ENCODE measurements at places on chromosomes 4 and X.

DNA sequence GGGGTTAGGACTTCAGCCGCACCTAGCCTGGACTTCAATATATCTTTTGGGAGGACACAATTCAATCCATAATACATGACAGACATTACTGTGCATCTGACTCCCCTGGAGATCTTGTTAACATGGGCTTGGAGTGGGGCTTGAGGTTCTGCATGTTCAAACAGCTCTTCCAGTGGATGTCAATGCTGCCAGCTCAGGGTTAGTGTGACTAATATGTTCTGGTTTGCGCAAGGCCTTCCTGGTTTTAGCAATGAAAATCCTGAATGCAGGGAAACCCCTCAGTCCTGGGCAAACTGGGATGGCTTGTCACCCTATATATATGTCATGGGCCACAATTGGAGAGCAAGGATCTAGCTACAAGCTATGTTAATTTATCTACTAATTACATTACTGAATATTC, 2.7 kb upstream of the TSPAN7 start:
- DNase-seq = no peak

GRCh38 chr4:3037957-3038461, 36.3 kb downstream of the HTT-AS start:
- DNase-seq = no peak

GRCh38 chrX:2502120-2502667, 1.4 kb upstream of the DHRSX start:
- no peak for DNase-seq

- no peak for DNase-seq
Observed at GRCh38 chr4:179447308-179447707, 2005.1 kb upstream of the AGA start.

Data from fibroblast of skin of right quadriceps (primary cell).